ENCODE measurements at places on chromosomes 16 and 17.

DNA sequence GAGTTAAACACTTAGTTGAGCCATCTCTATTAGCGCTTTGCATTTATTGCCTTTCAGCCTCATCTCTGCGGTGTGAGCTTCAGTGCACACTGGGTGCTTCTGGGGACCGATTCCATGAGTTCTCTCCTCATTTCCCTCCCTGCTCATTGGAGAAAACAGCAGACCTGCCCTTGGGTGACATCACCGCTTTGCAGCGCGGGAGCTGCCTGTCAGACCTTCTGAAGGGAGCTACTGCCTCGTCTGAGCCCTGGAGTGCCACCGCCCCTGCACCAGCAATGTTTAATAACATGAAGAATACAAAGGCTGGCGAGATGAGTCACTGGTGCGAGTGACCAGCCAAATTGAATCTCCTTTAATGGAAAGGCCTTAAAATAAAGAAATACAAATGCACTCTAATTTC is 30.2 kb upstream of the CPPED1 start:
- no peak for DNase-seq

- no peak for DNase-seq
These were observed 33.9 kb downstream of the TNFRSF13B start for GRCh38 chr17:16938031-16938430.

DNA sequence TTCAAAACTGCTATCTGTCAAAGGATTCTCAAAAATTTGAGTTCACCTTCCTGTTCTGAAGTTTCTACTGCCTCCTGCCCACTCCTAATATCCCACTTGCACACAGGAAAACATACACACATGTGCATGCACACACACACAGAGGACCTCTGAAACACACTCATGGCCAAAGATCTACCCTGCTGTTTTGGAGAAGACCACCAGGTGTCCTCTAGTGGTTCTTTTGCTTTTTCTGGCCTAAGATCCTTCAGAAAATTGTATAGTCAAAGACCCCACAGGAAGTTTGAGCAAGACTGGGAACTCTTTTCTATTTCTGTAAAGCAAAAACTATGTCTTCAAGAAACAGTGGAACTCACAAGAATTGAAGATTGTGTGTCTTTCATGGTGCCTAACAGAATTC is 90.2 kb downstream of the CDH8 start:
- no peak for DNase-seq

DNA sequence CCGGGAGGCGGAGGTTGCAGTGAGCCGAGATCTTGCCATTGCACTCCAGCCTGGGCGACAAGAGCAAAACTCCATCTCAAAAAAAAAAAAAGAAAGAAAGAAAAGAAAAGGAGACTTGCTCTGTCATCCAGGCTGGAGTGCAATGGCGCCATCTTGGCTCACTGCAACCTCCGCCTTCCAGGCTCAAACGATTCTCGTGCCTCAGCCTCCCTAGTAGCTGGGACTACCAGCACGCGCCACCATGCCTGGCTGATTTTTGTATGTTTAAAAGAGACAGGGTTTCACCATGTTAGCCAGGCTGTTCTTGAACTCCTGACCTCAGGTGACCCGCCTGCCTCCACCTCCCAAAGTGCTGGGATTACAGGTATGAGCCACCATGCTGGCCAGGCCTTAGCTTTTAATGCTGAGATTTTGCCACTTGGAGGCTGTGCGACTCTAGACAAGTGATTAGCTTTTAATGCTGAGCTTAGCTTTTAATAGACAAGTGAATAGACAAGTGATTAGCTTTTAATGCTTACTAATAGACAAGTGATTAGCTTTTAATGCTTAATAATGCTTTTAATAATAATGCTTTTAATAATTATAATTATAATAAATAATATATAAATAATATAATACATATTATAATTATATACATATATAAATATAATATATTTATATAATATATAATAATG is 9.6 kb downstream of the LDAF1 start:
- DNase-seq, result no peak

GRCh38 chr17:35660902-35661301 is 70.5 kb upstream of the RASL10B start:
- no peak for DNase-seq

DNA sequence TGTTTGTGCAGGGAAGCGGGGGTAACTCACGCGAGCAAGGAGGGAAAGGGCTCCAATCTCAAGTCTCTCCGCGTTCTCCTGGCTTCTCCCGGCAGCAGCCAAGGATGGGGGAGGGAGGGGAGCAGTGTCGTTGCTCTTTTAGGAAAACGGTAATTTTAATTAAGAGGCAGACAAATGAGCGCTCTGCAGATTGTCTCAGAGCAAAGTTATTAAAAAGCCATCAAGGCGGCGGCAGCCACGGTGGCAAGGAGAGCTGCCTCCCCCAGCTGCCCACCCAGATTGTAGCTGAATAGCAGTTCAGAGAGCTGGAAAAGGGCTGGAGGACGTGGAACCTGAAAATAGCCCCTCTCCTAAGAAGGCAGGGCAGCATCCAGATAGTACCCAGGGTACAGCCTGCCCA is 11.6 kb downstream of the SRCIN1 start:
- no peak for DNase-seq

DNA sequence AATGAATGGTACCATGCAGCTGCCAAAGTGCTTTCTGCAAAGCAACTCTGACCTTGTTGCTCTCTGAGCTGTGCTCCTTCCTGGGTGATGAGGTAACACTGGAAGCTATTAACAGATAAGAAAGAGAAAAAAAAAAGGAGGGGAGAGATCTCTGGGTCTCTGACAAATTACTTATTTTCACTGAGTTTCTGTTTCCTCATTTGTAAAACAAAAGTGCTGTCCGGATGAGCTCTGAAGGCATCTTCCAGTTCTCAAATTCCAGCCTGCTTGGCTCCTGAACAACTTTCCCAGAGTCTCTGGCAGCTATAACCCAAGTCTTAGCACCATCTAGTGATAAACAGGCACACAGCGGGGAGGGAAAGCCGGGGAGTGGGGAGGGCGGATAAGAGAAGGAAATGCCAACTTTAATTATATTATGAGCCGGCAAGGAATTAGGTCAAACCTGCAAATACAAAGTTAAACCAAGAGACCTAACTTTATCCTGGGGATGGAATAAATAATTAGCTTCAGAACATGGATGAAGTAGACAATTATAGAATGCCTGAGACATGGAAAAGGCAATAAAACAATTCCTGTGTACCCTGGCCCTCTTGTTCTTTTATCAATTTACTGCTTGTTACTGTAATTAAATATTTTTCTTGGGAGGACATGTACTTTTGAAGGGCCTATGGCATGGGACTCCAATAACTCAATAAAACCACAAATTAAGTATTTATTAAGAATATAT is 61.3 kb upstream of the KIFC3 start:
- DNase-seq, result no peak

GRCh38 chr17:81217491-81217890 is 5.3 kb downstream of the CEP131 start:
- DNase-seq, result no peak

- no peak for DNase-seq
These were observed 5.2 kb upstream of the PRSS21 start for GRCh38 chr16:2811703-2812471.

DNA sequence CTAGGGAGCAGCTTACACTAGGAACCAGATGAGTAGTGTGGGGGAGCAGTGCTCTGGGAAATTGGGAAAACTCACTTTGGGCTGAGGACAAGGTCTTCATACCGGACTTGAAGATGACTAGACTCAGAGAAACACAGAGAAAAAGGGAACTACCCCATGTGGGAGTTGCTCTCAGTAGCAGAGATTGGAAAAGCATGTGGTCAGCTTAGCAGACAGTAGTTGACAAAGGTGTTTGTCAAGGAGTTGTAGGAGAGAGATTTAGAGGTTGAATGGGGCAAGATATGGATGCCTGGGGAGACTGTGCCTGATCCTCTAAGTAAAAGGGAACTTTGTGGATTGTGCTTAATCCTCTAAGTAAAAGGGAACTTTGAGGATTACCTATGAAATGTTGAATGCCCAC is 194.5 kb upstream of the COX10 start:
- DNase-seq, result no peak

DNA sequence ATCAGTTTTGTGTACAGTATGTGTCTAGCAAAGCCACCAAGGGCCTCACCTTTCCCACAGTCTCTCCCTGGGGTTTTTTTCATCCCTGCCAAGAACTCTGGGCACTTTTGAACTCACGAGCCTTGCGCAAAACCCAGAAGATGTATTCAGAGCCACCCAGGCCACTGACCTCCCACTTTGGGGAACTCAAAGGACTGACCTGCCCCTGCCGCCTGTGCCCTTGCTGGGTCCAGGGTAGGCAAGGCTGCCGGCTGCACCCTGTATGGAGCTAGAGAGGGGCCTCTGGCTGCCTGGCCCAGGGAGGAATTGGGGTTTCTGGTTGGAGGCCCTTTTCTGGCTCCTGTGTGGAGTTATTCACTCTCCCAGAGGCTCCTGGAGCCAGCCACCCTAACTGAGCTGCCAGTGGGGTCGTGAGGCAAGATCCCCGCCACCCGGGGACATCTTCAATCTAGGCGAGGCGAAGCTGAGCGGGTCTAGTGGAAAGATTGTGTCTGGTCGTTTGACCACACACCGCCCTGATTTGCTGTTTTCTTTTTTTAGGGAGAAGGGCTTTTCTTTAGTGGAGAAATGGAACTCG is 1.9 kb downstream of the CDK5R1 start:
- no peak for DNase-seq

DNA sequence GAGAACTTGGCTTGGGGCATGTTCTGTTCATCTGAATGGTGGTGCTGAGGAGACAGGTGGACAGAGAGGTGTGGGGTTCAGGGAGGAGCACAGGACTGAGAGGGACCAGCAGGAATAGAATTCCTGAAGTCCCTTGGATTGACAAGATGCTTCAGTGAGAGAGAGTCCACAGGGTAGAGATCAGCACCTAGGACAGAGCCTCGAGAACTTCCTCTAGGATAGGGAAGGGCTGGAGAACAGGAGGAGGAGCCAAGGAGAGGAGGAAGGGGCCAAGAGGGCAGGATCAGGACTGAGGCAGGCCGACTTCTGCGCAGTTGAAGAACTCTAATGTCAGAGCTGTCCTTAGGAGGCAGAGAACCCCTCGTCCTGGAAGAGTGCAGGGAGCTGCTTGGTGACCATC is 138.4 kb downstream of the PRKCB start:
- DNase-seq, result no peak

GRCh38 chr16:23922406-23922805 is 86.6 kb downstream of the PRKCB start:
- no peak for DNase-seq

GRCh38 chr16:4923853-4924252 is 13.1 kb downstream of the PPL start:
- DNase-seq, result no peak

- DNase-seq, result no peak
These were observed 20.3 kb downstream of the HASPIN start for GRCh38 chr17:3744014-3744413.

- DNase-seq, result no peak
These were observed 147.0 kb upstream of the TNRC6C start for GRCh38 chr17:77811521-77811920.

DNA sequence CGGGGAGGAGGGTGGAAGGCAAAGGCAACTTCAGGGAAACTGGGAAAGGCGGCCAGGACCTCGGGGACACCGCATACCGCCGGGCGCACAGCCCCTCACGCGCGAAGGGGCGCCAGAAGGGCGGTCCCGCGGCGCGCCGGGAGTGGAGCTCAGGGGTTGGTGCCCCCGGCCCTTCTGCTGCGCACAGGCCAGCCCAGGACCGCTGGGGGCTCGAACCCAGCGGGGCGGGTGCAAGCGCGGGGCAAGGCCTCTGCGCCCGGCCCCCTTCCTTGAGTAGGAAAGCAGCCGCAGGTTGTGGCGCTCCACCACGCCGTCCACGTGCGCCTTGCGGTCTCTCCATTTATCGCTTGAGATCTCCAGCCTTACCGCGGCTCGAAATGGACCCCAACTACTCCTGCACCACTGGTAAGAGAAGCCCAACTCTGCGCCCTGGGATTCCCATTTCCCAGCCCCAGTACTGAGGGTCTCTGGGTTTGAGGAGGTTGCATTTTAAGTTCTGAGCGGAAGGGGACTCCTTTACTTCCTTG is 3.0 kb upstream of the MT1A start:
- no peak for DNase-seq

DNA sequence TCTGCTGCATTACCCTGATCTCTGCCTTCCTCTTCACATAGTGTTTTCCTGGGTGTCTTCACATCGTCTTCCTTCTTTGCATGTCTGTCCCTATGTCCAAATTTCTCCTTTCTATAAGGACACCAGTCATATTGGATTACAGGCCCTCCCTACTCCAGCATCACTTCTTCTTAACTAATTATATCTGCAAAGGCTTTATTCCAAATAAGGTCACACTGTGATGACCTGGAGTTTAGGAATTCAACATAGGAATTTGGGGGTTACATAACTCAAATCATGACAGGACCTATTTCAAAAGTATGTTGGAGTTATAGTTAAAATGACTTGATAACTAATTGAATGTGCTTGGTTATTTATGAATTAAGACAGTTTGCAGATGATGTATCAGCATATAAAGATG is 490.5 kb upstream of the ERCC4 start:
- DNase-seq, result no peak

GRCh38 chr17:6261466-6261865 is 173.5 kb downstream of the AIPL1 start:
- no peak for DNase-seq

DNA sequence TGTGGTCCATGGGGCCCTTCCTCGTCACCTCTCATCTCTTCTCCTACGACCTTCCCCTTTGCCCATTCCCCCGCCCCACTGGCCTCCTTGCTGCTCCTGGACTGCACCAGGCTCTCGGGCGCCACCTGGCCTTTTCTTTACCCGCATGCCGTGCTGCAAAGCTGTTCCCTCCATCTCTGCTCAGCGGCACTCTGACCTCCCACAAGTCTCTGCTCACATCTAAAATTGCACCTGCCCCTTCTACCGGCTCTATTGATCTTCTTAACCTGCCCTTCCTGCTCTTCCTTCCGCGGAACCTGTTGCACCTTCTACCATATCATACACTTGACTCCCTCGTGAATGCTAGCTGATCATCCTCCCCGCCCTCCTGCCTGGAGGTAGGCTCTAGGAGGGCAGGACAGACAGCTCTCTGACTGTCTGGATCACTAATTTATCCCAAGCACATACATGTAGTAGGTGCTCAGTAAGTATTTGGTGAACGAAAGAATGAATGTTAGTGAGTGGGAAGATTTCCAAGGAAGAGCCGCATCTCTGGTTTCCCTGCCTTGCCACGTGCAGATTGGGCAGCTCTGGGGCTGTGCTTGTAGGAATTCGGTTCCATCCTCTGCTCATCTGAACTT is 17.3 kb downstream of the DNAH17 start:
- no peak for DNase-seq

GRCh38 chr16:82260212-82260795 is 90.3 kb upstream of the MPHOSPH6 start:
- DNase-seq, result no peak
